ENCODE measurements at places on chromosomes 2 and 18.

DNA sequence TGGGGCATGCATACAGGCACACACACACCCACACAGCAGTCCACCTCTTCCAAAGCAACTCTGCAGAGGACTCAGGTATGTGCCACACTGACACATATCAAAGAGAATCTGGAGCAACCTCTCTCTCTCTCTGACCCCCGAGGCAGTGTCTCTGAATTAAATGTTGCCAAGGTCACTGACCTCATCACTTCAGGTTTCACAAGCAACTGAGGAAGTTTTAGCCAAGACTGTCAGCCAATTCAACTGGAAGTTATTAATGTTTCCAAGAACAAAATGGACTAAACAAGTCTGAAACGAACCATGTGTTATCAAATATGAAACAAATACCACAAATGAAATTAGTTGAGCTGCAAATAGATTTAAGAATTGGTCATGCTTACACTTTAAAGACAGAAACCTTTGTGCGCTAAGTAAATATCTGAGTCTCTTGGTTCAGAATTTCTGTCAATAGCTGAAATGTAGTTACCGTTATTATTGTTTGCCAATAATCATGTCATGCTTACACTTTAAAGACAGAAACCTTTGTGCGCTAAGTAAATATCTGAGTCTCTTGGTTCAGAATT lies 86.1 kb downstream of the SLC25A12 start:
- no peak for DNase-seq

GRCh38 chr2:172436889-172437288 lies 9.5 kb downstream of the ITGA6 start:
- DNase-seq: no peak

- DNase-seq: no peak
These were observed 94.0 kb downstream of the VRK2 start for GRCh38 chr2:58140508-58141072.

- no peak for DNase-seq
These were observed 13.4 kb upstream of the HPCAL1 start for GRCh38 chr2:10289352-10289751.

GRCh38 chr2:34365932-34366331 lies 766.8 kb upstream of the FAM98A start:
- no peak for DNase-seq

- DNase-seq: no peak
These were observed 33.3 kb upstream of the KLF11 start for GRCh38 chr2:10009811-10010781.

DNA sequence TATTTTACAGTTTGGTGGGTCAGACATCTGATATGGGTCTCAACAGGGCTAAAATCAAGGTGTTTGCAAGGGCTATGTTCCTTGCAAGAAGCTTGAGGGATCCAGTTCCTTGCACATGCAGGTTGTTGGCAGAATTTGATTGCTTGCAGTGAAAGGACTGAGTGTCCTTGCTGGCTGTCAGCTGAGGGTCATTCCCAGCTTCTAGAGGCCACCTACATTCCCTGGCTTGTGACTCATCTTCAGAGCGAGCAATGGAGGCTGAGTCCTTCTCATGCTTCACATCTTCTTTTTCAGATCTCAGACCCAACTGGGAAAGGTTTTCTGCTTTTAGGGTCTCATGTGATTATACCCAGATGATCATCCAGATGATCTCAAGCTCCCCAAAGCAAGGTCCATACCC lies 12.4 kb downstream of the MEX3C start:
- DNase-seq: no peak

GRCh38 chr2:15747603-15748471 lies 156.2 kb downstream of the DDX1 start:
- no peak for DNase-seq

GRCh38 chr2:100588071-100588786 lies 25.4 kb downstream of the PDCL3 start:
- peak; percentile 28 for DNase-seq

- no peak for DNase-seq
These were observed 78.5 kb upstream of the HK2 start for GRCh38 chr2:74755386-74755785.

GRCh38 chr2:57434972-57435371 lies 611.6 kb upstream of the VRK2 start:
- no peak for DNase-seq

DNA sequence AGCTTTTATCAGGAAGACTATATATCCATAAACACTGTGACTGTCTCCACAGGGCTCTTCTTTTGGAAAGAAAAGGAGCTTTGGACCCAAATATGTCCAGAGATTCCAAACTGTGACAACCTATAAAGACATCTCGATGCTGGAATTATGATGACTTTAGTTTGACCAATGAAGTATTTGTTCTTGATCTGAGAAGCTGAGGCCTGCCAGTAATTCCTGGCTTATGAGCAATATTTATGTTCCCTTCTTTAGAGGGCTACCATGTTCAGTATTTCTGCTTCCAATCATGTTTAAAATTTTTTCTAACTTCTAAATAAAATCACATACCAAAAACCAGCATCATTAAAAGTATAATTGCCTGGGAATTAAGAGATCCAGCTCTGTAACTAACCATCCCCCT lies 41.1 kb downstream of the FEZ2 start:
- DNase-seq: no peak

DNA sequence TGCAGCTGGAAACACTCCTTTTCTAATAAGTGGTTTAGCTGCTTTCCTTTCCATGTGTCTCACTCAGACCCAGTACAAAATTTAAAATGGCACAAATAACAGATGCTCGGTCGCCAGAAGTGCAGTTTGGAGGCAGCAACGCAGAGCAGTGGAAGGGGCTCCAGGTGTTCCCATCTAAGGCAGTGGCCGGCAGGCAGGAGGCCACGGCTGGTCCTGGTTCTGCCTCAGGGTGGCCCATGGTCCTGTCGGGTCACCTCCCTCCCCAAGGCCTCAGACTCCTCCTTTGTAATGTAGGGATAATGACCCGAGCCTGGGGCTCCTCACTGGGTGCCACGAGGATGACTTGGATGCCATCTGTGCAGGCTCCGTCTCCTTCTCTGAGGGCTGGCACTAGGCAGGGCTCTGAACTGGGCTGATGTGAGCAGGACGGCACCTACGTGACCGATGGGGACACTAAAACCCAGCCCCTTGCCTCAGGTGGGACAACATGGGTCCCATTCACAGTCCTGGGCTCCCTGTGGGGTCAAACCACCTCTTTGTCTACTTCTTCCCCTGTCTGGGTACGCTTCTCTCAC lies 80.9 kb upstream of the SLC66A3 start:
- no peak for DNase-seq

DNA sequence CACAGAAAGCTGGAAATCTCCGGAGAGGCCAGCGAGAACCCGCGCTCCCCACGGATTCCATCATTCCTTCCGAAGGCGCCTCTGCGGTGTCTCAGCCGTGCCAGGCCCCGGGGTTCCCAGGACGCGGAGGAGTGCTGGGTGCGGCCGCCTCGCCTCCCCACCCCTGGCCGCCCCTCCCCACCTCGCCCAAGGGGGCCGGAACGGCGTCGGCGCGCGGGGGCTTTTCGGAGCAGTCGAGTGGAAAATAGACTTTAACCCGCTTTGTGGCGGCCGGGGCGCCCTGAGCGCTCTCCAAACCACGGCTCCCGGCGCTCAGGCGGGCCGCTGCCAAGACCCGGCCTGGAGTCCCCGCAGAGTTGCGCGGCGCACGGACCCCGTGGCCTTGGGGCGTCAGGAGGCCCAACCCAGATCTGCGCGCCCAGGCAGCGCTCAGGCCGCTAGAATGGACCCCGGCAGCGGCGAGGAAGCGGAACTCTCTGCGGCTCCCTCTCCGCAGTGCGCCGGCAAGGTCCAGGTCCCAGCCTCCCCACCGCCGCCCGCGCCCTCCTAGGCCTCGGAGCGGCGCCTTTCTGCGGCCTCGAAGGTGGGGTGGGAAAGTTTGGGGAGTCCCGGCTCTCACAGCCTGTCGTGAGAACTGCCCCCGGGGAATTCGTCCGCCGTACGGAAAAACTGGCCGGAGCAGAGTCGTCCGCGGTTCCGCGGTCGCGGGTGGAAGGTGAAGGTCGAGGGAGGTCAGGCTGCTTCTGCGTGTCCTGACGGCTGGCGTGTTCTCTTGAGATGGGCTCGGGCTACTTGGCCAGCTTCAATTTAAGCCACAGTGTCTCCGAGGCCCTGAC lies 1.2 kb upstream of the EMX1 start:
- peak; percentile 70 for DNase-seq

DNA sequence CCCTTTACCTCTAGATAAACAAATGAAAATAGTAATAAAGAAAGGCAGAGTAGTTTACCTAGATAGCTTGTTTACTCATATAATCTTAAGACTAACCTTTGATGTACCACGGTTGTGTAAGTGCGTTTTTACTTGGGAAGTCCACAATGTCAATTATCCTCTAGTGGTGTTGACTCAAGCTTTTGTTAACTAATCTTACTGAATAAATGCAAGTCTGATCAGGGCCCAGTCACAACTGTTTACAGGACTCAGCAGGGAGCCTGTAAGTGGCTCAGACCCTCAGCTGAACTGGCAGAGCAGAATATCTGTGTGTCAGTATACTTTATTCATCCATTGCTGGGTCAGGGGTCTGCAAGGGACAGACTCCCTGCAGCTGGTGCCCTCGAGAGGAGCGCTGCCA lies 98.1 kb upstream of the ACAA2 start:
- DNase-seq: no peak

GRCh38 chr2:218224186-218224585 lies 7.2 kb downstream of the ARPC2 start:
- no peak for DNase-seq

DNA sequence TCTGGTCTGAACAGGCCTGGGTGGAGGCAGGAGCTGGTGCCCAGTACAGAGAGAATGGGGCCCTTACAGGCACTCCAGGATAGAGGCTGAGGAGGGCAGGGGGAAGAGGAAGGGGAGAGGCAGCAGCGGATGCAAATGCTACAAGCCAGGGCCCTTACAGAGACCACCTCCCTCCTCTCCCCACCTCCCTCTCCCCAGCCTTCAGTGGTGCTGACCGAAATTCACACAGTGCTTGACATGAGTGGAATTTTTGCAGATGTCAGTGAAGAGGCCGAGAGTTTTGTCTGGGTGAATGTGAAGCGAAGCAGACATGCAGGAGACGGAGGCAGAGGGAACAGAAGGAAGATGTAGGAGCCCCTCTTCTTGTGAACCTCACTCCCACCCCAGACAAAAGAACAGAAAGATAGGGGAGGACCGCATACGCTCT lies 31.9 kb downstream of the CIB4 start:
- DNase-seq: no peak

DNA sequence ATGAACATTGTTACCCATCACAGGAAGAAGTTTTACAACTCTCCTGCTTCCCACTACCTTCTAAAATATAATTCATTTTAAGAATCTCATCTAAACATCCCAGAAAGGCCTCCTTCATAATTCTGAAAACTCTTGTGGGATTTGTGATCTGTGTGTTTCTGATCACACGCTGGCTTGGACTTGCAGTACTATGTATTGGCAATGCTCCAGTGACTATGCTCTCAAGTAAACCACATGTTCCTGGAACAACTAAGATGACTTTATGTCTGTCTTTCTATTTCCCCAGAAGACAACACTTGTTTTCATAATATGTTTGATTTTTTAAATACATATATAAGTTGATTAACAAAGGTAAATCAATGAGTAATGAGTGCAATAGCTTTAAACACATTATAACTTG lies 376.6 kb upstream of the NETO1 start:
- DNase-seq: no peak
